ENCODE measurements at places on chromosomes 3 and 15.

- no peak for DNase-seq
These were observed 417.3 kb downstream of the GABRB3 start for GRCh38 chr15:26355472-26356074.

GRCh38 chr3:10515884-10516495 lies 10.6 kb upstream of the ATP2B2 start:
- DNase-seq, result no peak

DNA sequence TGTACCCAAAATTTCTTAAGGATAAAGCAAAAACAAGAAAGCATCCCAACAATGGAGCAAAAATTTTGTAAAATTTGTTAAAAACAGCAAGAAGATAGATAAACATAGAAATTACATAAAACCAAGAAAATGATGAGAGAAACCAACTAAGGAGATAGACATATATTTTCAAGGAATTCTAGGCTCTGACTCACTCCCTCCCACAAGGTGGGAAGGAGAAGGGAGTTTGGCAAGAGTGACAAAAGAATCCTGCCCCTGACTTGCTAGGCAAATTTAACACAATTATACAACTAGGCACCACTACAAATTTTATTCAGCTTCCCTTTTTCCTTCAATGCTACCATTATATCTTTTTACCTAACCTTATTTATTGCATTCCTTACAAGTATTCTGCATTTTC lies 70.9 kb downstream of the MYO9A start:
- no peak for DNase-seq

DNA sequence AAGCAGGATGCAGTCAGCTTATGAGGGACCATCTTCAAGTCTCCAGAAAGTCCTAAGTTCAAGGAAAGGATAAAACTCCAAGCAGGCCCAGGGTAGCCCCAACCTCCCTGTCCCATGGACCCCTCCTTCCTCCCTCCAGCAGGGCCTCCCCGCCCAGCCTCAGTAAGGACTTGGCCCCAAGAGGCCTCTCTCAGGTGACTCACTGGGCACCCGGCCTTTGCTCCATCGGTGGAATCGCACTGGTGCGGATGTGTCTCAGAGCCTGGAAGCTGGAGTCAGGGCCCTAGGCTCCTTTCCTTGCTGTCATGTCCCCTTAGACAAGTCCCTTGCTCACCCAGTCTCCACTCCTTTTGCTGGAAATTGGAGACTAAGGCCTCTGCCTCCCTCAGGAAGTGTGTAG lies 114.4 kb upstream of the RNF7 start:
- DNase-seq, result no peak

DNA sequence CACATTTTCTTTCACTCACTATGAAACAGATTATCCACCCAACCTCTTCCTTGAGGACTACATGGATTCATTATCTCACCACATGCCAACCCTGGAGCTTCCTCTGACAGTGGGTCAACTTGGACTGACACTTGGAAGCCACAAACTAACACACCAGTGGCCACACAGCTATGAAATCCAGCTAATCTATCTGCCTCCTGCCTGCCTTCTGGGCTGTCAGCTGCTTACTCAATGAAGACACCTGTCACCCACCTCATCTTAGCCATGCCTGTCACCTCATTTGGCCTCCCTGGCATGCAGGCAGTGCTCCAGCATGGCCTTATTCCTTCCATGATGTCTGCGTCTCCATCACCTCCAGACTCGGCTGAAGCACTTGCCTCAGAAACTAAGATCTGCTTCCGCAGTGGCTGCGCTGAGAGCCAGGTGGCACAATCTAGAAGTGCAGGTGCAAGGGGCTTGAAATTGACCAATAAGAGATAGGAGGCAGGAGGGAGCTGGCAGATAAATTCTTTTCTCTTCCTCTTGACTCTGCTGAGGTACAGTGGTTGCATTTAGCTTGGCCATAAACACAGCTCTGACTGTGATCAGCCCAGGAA lies 105.2 kb upstream of the RNF7 start:
- DNase-seq, result no peak

DNA sequence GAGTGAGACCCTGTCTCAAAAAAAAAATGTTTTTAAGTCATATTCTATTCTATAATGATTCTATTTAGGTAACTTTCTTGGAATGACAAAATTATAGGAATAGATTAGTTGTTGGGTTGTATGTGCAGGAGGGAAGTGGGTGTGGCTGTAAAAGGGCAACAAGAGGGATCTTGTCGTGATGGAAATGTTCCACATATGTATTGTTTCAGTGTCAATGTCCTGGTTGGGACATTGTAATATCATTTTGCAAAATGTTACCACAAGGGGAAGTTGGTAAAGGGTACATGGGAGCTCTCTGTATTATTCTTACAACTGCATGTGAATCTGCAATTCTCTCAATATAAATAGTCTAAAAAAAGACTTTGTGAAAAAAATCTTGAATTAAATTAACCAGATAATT lies 14.3 kb upstream of the ABHD5 start:
- no peak for DNase-seq

- DNase-seq, result no peak
These were observed 53.0 kb downstream of the ATP2C1 start for GRCh38 chr3:130946882-130947281.

DNA sequence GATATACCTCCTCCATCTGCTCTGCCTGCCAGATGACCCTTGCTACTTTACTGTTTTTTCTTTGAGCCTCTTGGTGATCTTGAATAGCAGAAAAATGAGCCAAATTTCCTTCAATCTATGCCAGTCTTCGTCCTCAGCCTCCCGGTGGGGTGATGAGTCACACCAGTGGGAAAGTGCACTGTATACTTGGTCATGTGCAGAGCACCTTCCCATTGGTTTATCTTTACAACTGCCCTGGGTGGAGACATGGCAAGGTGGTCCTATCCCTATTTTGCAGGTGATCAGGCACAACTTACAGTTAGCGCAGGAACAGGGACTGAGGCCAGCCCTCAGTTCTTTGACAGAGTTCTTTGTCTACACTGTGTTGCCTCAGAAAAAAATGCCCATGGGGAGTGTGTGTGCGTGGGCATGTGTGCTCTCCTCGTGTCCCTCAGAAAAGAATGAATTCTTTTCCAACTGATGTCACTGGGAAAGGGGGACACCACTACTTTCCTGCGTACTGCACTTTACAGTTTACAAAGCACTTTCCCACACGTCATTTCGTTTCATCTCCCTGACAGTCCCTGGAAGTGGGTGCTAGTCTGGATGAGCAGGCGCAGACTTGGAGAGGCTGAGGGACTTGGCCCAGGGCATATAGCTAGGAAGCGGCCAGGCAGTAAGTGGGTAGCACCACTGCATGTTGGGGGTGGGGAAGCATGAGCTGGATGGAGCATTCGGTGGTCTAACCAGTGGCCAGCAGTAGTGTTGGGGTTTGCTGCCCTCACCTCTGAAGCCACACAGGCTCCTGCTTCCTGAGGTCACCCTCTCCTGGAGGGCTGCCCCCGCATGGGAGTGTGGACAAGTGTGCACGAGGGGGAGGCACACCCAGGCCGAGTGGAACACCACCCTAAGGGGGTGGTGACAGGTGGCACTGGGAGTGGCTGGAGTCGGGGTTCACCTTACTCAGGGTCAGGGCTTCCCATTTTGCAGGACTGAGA lies 24.1 kb downstream of the SMAD3 start:
- no peak for DNase-seq

GRCh38 chr15:77851691-77852090 lies 219.0 kb upstream of the LINGO1 start:
- no peak for DNase-seq

GRCh38 chr3:142839831-142840230 lies 49.1 kb downstream of the PCOLCE2 start:
- no peak for DNase-seq

DNA sequence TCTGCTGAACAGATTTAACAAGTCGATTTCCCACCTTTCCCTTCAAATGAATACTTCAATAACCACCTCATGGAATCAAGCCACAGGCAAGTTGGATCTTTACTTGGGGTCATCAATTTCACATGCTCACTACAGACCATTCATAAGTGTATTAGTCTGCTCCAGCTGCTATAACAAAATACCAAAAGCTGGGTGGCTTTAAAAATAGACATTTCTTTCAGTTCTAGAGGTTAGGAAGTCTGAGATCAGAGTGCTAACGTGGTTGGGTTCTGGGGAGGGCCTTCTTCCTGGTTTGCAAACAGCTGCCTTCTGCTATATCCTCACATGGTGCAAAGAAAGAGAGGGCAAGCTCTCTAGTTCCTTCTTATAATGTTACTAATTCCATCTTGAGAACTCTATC lies 5.1 kb downstream of the GPR176 start:
- no peak for DNase-seq

DNA sequence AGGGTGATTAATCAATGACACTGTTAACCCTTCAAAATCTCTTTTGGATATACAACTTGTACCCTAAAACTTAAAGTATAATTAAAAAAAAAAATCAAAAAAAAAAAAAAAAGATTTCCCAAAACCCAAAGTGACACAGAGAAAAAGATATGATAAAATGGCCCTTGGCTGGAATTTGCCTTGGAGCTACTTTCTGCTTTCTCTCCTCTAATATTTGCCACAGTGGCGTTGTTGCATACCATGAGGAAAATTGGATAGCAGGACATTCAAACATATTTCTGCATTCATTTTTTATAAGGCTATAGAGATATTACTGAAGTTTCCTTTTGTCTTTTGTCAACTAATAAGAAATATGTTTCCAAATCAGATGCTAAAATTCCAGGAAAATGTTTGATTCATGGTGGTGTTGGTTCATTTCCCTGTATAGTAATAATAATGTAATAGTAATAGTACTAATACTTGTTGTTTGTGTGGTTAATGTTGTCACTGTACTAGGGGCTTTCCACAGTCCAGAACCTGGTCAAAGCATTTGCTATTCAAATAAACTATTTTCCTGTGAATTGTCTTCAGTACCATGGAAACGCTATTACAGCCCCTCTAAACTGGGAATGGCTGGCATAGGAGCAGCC lies 441.3 kb upstream of the THBS1 start:
- DNase-seq, result no peak

GRCh38 chr3:69547461-69547880 lies 161.6 kb upstream of the FRMD4B start:
- DNase-seq, result no peak

GRCh38 chr15:70152070-70152480 lies 54.4 kb upstream of the TLE3 start:
- no peak for DNase-seq

DNA sequence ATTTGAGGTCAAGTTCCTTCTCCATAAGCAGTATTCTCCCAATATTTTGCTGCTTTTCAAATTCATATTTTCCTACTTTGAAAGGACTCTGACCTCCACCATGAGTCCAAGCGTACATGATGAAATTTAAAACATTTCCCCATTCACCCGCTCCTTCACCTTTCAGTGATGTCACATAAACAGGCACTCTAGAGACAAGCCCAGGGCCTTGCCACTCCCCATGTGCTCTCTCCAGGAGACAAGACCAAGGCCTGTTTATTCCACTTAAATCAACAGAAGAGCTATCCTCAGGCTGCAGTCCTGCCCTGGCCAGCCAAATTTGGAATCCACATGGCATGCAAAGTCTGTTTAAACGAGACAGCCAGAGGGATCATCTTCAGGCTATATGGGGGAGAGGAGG lies 161.5 kb downstream of the ARRDC4 start:
- DNase-seq, result no peak

DNA sequence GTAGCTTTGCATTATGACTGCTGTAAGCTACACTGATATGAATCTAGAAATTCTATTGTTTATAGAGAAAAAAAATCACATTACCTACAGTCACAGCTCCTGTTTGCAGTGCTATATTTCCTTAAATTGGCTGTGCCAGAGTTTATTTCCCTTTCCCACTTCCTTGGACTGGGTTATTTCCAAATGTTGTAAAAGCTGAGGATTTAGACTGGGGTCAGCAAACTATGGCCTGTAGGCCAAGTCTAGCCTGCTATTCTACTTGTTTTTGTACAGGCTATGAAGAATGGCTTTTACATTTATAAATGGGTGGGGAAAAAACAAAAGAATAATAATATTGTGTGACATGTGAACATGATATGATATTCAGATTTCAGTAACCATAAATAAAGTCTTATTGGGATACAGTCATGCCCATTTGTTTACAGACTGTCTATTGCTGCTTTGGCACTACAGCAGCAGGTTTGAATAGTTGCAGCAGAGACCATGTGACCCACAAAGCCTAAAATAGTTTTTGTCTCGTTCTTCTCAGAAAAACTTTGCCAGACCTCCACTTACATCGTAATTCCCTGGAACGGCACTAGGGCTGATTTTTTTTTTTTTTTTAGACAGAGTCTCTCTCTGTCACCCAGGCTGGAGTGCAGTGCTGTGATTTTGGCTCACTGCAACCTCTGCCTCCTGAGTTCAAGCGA lies 7.8 kb downstream of the GLDN start:
- DNase-seq, result no peak

DNA sequence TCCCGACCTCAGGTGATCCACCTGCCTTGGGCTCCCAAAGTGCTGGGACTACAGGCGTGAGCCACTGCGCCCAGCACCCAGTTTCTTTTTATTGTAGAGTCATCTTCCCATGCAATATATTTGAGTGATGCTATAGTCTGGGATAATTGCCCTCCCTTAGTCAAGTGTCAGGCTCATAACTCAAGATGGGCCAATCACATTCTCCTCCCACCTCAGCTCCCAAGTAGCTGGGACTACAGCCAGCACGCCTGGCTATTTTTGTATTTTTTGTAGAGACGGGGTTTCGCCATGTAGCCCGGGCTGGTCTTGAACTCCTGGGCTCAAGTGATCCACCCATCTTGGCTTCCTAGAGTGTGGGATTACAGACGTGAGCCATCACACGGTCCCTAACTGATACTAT lies 15.2 kb upstream of the PTPN9 start:
- no peak for DNase-seq

- peak; percentile 80 for DNase-seq
These were observed 13.0 kb downstream of the ZFAND6 start for GRCh38 chr15:80072285-80072994.

DNA sequence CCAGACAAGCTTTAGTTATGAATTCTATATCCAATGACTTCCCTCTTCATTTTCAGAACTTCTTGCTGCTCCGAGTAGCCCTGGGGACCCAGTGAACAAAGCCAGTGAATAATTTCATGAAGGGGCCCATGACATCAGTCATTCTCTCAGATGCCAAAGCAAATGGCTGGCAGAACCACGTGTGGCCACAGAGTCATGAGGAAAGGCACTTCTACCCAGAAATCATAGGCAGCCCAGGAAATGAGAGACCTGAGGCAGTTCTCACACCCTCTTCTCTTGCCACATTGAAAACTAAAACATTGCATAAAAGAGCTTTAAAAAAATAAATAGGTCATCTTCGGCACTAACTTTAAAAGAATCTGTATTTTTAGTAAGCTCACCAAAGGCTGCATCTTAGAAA lies 4.3 kb upstream of the UACA start:
- DNase-seq, result no peak

GRCh38 chr3:45984331-45985312 lies 11.0 kb downstream of the FYCO1 start:
- DNase-seq, result no peak

All from CD4-positive, alpha-beta T cell treated with Interleukin-4 for 4 hours (primary cell).